ENCODE measurements at places on chromosomes 11 and 22.

DNA sequence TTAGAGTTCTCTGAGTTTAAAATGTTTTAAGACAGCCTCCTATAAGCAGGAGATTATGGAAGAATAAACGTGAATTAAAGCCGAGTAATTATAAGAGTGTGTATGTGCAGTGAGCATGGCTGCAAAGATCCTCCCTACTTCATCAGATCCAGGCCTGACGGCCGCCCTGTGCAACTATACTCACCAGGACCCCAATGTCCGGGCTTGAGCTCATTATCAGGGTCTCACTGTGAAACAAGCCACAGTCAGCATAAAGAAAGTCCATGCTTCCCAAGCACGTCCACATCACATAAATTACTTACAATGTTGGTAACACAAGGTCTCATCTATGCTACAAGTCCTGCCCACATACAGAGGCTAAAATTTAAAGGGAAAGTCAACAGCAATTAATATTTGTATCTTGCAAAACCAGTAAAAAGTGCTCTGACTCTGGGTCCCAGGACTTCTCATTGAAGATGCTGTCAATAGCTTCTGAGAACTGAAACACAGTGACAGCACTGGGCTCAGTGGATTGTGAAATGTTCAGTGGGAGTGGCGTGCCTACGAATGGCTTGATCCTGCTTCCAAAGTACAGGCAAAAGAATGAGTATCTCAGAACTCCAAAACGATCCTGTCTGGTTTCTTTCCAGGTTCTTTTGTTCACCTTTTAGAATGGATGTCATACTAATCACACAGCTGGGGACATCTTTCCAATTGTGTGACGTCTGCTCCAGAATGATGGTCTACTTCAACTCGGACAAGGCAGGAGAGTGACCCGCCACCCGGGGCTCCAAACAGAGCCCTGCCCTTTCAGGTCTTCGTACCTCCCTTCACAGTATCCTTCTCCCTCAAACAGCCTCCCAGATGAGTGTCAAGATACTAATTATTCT, 72.1 kb upstream of the ARFGAP3 start:
- no peak for DNase-seq

DNA sequence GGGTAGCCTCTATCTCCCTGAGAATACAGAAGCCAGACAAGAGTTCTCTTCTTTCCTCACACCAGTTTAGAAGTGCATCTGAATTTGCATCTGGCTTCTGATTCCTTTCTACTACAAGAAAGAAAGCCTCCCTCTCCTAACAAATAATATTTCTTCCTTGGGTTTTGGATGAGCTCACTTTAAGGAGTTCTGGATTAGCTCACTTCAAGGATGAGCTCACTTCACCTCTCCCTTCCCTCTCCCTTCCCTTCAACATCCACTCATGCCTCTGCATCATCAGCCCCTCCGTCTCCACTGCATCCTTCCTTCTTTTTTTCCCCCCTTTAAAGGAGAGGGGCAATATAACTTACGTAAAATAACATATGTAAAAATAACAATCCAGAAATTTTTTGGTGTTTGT, 1.6 kb upstream of the MTNR1B start:
- no peak for DNase-seq

DNA sequence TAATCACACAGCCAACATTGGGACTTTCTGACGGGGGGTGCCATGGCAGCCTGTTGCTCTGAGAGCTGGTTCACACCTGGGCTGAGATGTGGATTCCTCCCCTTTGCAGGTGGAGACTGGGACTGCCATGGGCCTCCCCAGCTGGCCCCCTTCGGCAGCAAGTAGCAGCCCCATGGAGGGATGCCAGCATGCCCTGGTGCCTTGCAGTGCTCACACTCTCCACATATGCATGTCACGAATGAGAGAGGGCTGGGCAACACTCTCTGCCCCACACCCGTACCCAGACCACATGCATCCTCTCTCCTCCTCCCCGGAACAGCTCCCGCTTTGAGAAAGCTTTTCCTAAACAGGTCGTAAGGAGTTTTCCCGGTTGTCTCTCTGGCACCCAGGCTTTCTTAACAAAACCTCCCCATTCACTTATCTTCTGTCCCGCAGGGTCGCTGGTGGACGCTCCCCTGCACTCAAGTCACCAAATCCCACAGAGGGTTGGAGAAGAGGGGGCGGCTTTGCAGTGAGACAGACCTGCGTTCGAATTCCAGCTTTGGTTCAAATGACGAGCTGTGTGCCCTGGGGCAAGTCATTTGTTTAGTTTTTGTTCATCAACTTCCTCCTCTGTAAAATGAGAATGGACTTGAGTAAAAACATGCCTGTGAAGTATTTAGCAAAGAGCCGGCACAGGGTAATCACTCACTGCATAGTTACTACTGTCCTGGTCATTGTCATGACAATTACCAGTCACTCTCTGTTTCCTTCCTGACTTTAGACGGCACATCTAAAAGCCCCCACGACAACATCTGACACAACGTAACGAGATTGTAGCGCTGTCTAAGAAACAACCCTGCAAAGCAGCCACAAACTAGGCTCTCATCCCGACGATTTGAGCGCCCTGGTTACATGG, 231.3 kb upstream of the B3GAT1 start:
- DNase-seq = no peak

GRCh38 chr11:25691959-25692358, 640.0 kb upstream of the ANO3 start:
- no peak for DNase-seq

DNA sequence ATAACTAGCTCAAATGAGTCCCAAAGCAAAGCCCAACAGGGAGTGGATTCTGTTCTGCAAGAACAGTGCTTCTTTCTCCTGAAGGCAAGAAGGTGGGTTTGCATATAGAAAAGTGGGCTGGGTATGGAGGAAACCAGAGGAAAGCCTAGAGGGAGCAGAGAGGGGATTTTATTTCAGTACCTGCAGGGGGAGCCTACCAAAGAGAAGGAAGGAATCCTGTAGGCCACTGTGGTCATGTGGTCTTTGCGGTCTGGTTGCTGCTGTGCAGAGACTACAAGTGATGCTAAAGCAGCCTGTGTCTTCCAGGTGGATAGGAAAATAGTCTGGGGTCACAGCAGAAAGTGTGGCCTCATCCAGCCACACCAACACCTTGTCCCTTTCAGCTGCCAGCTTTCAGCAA, 33.2 kb upstream of the ZBTB16 start:
- no peak for DNase-seq

GRCh38 chr11:95289378-95290101, 58.5 kb upstream of the SESN3 start:
- DNase-seq = no peak
